ENCODE measurements at places on chromosomes 1 and 21.

- no peak for DNase-seq
These were observed at the start of gene HTR1D for GRCh38 chr1:23217421-23218115. TSS of gene HTR1D (minus strand) at chr1:23217502. CDS start at chr1:23194219, 23,283 bp downstream.

DNA sequence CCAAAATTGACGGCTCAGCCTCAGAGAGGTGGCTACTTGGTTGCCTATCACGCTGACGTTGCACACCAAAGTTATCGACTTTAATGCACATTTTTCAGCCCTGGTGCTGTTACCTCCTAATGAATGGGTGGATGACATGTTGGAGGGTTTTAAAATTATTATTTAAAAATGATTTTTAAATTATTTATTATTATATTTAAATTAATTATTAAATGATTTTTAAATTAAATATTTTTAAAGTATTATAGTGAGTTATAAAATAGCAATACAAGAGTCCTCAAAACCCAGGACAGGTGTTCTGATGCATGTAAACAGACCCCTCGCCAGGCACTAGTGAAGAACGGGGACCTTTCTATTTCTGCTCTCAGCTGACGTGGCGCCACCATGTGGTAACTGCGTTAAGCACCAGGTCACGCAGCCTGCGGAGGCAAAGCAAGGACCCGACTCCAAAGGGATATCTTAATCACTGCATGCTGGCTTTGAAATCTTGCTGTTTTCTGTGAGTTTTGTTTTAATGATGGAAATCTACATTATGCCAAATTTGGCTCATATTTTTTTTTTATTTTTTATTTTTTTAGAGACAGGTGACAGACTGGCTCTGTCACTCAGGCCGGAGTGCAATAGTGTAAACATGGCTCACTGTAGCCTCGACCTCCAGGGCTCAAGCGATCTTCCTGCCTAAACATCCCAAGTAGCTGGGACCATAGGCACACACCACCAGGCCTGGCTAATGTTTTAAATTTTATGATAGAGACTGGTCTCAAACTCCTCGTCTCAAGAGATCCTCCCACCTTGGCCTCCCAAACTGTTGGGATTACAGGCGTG lies 22.6 kb downstream of the CASP9 start:
- no peak for DNase-seq

DNA sequence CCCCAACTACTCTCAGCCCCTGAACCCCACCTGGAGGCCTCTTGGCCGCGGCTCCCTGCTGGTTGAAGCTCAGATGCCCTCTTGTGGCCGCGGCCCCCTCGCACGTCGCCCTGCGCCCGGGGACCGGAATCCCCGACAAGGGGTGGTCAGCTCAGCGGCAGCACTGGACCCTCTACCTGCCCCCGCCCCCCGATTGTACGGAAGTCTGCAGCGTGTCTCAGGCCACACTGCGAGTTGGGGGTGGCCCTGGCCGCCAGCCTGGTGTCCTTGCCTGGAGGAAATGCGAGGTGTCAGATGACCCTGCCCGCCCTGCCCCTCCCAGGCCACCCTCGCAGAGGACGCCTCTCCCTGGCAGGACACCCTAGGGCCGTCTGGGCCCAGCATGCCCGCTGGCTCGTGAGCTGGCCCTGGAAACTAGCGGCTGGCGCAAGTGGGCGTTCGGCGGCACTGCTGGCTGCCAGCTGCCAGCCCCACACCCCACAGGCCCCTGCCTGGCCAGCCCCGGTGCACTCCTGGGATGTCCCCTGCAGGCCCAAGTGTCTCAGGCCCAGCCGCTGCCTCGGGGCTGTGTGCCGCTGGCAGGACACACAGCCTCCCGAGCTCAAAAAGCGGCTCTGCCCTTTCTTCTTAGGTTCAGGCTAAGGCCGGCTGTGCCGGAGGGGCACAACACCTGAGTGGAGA lies 60.8 kb downstream of the EDN2 start:
- no peak for DNase-seq

GRCh38 chr1:154794608-154795007 lies 75.5 kb downstream of the KCNN3 start:
- no peak for DNase-seq

DNA sequence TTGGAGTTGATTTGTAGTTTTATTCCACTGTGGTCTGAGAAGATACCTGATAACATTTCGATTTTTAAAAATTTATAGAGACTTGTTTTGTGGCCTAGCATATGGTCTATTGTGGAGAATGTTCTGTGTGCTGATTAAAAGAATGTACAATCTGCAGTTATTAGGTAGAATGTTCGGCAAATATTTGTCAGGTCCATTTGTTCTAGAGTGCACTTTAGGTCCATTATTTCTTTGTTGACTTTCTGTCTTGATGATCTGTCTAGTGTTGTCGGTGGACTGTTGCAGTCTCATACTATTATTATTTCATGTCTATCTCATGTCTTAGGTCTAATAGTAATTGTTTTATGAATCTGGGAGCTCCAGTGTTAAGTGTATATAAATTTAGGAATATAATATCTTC lies 116.8 kb downstream of the NME7 start:
- DNase-seq, result no peak

DNA sequence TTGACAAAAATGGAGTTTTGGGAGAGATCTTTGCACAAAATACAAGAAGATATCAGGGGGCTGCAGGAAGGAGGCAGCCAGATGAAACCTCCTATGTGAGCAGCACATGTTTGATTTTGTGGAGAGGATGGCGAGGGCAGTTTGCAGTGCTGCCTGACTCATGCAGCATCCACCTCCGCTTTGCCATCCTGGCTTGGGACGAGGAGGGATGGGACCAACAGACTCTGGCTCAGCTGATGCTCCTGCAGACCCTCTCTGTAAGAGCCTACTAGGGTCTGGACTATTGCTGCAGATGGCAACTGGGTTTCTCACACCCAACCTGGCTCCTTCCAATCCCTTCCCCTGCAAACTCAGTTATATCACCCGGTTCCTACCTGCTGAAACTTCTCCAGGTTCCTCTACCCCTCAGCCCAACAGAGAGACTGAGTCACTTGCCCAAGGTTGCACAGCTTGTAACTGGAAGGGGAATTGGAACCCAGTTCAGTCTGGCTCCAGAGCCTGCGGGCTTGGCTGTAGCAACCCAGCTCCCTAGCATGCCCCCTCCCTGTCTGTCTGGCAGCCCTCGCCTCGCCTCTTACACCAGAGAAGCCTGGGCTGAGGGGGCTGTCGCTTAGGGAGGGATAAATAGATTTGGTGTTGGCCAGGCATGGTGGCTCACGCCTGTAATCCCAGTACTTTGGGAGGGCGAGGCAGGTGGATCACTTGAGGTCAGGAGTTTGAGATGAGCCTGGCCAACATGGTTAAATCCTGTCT lies 205.8 kb downstream of the PTPRU start:
- DNase-seq, result no peak

Measured in T-helper 1 cell (primary cell).